ENCODE measurements at places on chromosomes 12 and 14.

DNA sequence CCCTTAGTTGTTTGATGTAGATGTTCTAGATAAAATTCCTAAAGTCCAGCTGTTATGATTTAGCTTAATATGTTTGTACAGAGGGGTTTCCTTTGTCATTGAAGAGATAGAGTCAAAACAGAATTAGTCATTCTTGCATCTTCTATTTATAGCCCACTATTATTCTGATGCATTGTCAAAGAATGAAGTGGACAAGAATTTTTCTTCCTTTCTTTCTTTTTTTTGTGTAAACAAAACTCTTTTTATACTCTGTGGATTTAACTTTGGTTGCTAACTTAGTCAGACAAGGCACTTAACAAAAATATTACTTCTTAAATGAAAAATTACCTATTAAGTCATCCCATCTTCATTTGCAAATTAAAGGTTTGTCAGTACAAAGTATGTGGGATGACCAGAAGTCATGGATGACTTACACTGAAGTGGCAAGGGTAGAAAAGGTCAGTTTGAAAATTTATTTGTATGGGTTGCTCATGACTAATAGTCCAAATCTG is 215.6 kb upstream of the DDHD1 start:
- no peak overlapping the region for H3K4me3 ChIP-seq
- no peak overlapping the region for H3K27ac ChIP-seq
- no peak for DNase-seq
- H3K27me3 ChIP-seq, result peaks cover 9% of the 10 kb centered on the region
- no peaks in the 10 kb centered on the region for H3K4me1 ChIP-seq

DNA sequence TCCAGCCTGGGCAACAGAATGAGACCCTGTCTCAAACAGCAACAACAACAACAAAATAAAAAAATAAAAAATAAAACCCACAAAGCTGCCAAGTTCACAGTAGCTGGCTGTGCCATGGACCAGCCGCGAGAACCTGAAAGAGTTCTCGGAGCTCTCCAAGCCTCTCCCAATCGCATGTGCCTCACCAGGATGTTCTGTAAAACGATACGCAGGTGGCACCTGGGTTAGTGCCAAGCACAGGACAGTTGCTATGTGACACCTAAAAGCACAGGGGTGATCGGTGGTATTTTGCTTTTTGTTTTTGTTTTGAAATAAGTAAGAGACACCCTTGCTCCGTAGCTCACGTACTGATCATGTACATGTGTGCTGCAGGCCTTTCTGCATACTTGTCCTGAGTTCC is 52.4 kb downstream of the RFLNA start:
- no peaks in the 10 kb centered on the region for H3K27me3 ChIP-seq
- H3K27ac ChIP-seq, result no peak overlapping the region
- no peaks in the 10 kb centered on the region for H3K4me1 ChIP-seq
- peaks cover 29% of the 10 kb centered on the region for H3K36me3 ChIP-seq
- no peak for DNase-seq

- H3K27ac ChIP-seq, result no peak overlapping the region
- peaks cover 9% of the 10 kb centered on the region for H3K36me3 ChIP-seq
- H3K4me3 ChIP-seq, result no peak overlapping the region
- no peak for DNase-seq
- no peaks in the 10 kb centered on the region for H3K27me3 ChIP-seq
Observed at GRCh38 chr14:102606296-102606695, 13.8 kb downstream of the RCOR1 start.

GRCh38 chr14:95117937-95118721 is 39.2 kb downstream of the DICER1 start:
- no peak overlapping the region for H3K27ac ChIP-seq
- no peak overlapping the region for H3K4me3 ChIP-seq
- no peaks in the 10 kb centered on the region for H3K27me3 ChIP-seq
- H3K36me3 ChIP-seq, result peaks cover 32% of the 10 kb centered on the region
- peaks cover 9% of the 10 kb centered on the region for H3K4me1 ChIP-seq

DNA sequence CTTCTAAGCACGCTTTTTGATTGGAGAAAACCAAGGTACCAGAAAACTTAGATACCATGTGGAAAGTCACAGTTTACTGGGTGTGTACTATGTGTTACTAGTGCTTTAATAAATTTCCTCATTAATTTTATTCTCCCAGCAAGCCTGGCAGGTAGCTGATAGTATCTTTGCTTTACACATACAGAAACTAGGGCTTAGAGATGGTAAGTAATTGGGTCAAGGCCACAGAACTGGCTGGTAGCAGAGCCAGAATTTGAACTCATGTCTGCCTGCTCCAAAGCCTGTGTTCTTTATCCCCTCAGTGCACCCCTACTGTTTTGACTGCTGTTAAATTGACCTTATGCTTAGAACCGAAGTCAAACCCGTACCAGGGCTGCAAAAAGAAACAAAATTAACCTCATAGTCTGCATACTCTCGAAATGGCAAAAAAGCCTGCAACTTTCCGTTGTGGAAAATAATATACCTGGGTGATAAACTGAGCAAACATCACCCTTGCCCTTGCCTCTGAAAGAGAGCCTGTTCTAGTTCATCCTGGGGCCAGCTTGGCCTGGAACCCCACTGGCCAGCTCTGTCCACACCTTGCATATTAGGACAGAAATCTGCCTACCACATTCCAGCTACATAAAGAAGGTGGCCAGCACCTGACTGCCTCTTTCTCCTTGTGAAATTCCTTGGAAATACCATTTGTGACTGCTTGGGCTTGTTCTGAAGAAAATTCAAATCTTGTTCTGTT is 118.9 kb downstream of the ETV6 start:
- H3K27me3 ChIP-seq, result no peaks in the 10 kb centered on the region
- H3K4me3 ChIP-seq, result no peak overlapping the region
- H3K27ac ChIP-seq, result peak overlapping the region; percentile 95
- no peak for DNase-seq

GRCh38 chr12:62866451-62867082 is 68.4 kb downstream of the PPM1H start:
- H3K36me3 ChIP-seq, result no peaks in the 10 kb centered on the region
- no peak overlapping the region for H3K4me3 ChIP-seq
- peaks cover 2% of the 10 kb centered on the region for H3K4me1 ChIP-seq
- H3K27me3 ChIP-seq, result peaks cover 15% of the 10 kb centered on the region

DNA sequence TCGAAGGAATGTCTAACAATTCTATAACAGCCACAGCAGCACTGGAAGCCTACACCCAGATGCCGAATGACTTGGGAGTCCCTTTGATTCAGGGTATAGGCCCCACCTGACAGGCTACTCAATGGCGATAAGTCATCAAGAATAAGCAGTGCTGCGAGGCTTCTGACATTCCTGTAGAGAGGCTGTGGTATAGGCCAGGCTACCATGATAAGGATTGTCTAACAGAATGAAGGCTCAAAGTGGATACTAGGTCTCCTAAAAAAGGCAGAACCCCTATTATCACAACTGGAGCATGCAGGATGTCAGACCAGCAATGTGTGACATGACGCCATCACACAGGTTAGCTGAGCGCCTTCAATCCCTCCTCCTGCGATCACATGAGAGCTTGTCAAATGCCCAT is 53.2 kb downstream of the ZFP36L1 start:
- H3K4me3 ChIP-seq, result no peak overlapping the region
- no peaks in the 10 kb centered on the region for H3K36me3 ChIP-seq

GRCh38 chr12:15629761-15630160 is 159.4 kb downstream of the EPS8 start:
- H3K36me3 ChIP-seq, result no peaks in the 10 kb centered on the region
- no peak for DNase-seq
- H3K4me1 ChIP-seq, result peaks cover 4% of the 10 kb centered on the region
- H3K27ac ChIP-seq, result no peak overlapping the region
- H3K27me3 ChIP-seq, result no peaks in the 10 kb centered on the region

Data from memory B cell (primary cell).